ENCODE measurements at places on chromosomes 3 and 15.

- DNase-seq = no peak
Measured at GRCh38 chr15:85704720-85705429, 89.8 kb downstream of the KLHL25 start.

GRCh38 chr3:24472358-24472757, 22.3 kb downstream of the THRB start:
- no peak for DNase-seq

DNA sequence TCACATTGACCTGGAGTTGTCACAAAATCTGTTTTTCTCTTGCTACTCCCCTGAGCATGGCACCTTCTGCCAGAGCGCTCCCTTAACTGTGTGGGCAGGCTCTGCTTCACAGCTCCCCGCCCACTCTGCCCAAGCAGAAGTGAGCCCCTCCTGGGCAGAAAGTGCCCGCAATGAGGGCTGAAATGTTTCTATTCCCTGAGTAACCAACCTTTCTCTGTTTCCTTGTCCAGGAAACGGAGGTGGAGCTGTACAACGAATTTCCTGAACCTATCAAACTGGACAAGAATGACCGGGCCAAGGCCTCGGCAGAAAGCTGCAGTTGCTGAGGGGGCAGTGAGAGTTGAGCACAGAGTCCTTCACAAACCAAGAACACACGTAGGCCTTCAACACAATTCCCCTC, 66.3 kb upstream of the ACAD9 start:
- no peak for DNase-seq

- DNase-seq = no peak
Measured at GRCh38 chr3:37456270-37456708, 281.9 kb upstream of the LRRFIP2 start.

- no peak for DNase-seq
Measured at GRCh38 chr3:124132813-124133212, 140.9 kb upstream of the ROPN1 start.

GRCh38 chr3:160587105-160587504, 21.7 kb upstream of the KPNA4 start:
- no peak for DNase-seq

GRCh38 chr3:48478626-48479555, 25.1 kb downstream of the SHISA5 start:
- no peak for DNase-seq

Data from fibroblast of skin of left quadriceps (primary cell).